ENCODE measurements at places on chromosomes 12 and 14. TPM values are rescaled to one million over a fixed set of nuclear protein-coding genes. Genes with fewer than 3 reads are reported as not detected.

- no peak overlapping the region for H3K4me3 ChIP-seq
- H3K4me1 ChIP-seq = peaks cover 15% of the 10 kb centered on the region
- H3K27ac ChIP-seq = no peak overlapping the region
- H3K36me3 ChIP-seq = no peaks in the 10 kb centered on the region
These were observed 149.6 kb downstream of the ADAMTS20 start for GRCh38 chr12:43402436-43402835.

DNA sequence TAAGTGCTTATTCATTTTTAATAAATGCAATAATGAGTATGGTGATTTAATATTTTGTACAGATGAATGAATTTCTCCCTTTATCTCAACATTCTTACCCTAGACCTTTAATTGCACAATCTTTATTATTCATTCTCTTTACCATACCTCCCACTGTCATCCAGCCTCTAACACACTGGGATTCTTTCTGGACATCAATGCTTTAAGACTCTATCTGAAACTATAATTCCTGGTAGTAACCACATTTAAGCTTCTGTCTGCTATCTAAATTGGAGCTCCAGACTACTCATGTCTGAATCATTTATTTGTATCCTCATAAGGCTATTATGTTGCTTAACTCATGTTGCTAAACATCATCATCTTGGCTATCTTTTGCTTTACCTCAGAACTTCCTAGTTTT, 270.2 kb downstream of the ALG10B start:
- no peak for DNase-seq
- no peaks in the 10 kb centered on the region for H3K27me3 ChIP-seq
- no peaks in the 10 kb centered on the region for H3K36me3 ChIP-seq
- H3K4me1 ChIP-seq = peaks cover 2% of the 10 kb centered on the region

Gene CLEC4D
- total RNA-seq = not detected

GRCh38 chr12:3518902-3519301, 27.9 kb downstream of the PRMT8 start:
- H3K4me1 ChIP-seq = peaks cover 43% of the 10 kb centered on the region
- no peak for DNase-seq
- peak overlapping the region; percentile 46 for H3K27ac ChIP-seq
- peaks cover 10% of the 10 kb centered on the region for H3K27me3 ChIP-seq
- H3K36me3 ChIP-seq = no peaks in the 10 kb centered on the region

Data from progenitor cell of endocrine pancreas (in vitro differentiated cells).